ENCODE measurements at places on chromosomes 2 and 18.

DNA sequence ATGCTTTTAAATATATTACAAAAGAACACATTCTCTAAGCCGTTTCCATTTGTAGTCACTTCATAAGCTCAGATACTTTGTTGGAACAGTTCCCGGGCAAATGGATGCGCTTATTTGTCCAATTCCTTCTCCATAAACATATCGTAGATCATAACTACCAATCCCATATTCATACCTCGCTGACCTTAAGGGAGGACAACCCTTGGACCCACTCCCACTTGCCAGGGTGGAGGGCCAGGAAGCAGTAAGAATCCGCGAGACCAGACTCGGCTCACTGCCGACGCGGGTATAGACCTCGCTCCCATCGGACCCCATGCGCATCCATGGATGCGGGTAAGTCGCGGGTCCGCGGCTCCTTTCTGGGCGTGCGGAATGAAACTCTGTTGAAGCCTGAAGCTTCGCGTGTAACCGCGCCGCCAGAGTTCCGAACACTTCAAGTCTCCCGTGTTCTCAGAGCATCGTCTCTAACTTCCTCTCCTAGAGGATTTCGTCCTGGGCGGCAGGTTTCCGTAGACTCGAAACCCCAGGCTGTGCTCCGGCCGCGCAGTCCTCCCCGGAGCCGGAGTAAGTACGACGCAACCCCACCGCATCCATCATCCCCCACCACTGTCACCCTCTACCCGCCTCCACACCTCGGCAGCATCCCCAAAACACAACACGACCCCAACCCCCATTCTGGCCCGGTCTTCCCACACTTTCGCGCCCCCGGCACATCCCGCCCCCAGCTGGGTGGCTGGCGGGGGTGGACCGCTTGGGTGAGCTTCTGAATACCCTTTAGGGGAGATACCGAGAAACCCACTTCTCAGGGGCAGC lies 1.1 kb downstream of the DSC3 start:
- no peak for DNase-seq

- no peak for DNase-seq
These were observed 78.8 kb upstream of the LCLAT1 start for GRCh38 chr2:30368258-30368657.

DNA sequence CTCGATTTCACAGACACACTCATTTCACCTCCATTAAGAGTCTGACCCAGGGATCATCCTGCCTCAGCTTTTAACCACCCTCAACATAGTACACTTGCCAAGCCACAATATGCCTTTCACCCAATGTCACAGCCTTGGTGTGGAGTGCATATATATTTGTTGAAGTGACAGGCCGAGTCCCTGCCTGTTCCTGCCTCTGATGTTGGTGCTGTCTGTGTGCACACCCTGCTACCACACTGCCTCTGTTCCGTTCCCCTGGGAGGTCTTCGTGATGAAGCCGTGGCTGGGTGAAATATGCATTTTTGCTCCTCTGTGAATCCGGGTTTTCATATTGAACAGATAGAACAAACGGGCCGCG lies 90.3 kb downstream of the RNF144A start:
- DNase-seq, result no peak

GRCh38 chr2:170052151-170052550 lies 125.8 kb upstream of the MYO3B start:
- no peak for DNase-seq

GRCh38 chr2:111162718-111163331 lies 42.1 kb downstream of the BCL2L11 start:
- no peak for DNase-seq

GRCh38 chr2:222992137-222992536 lies 59.9 kb upstream of the KCNE4 start:
- DNase-seq, result no peak

- no peak for DNase-seq
These were observed 51.4 kb downstream of the LINC00305 start for GRCh38 chr18:64097497-64097896.

GRCh38 chr2:161088658-161089350 lies 71.4 kb upstream of the TANK start:
- no peak for DNase-seq

- no peak for DNase-seq
These were observed 188.7 kb downstream of the RTP5 start for GRCh38 chr2:242058116-242058680.
